GM12878 (cell line): ENCODE measurements at places on chromosomes 6 and 20.

DNA sequence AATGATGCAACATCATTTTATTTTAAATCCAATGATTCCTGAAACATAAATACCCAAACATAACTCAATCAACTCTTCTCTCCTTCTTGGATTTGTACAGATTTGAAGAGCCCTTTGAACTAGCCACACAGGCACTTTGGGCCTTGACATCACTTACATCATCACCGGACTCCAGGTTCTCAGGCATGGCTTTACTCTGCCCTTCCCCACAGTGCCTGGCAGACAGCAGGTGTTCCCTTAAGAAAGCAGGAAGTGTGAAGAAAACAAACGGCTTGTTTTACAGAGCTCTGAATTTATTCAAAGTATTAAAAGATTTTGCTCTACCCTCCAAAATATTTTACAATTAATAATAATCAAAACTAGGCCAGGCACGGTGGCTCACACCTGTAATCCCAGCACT is 54.8 kb upstream of the GCM1 start:
- no peak for DNase-seq

GRCh38 chr6:103504501-103505154 is 1355.1 kb downstream of the HACE1 start:
- DNase-seq: no peak

GRCh38 chr6:100202417-100203194 is 208.6 kb upstream of the MCHR2 start:
- no peak for DNase-seq

- no peak for DNase-seq
These were observed 3.0 kb upstream of the KIF16B start for GRCh38 chr20:16576219-16576618.
